Sigmoid colon (tissue), 7 donors: ENCODE measurements at places on chromosomes 12 and 14. TPM values are rescaled to one million over a fixed set of nuclear protein-coding genes. Genes with fewer than 3 reads are reported as not detected.
A peak's percentile ranks its signal among the peaks of the same experiment; 100 is the strongest.

DNA sequence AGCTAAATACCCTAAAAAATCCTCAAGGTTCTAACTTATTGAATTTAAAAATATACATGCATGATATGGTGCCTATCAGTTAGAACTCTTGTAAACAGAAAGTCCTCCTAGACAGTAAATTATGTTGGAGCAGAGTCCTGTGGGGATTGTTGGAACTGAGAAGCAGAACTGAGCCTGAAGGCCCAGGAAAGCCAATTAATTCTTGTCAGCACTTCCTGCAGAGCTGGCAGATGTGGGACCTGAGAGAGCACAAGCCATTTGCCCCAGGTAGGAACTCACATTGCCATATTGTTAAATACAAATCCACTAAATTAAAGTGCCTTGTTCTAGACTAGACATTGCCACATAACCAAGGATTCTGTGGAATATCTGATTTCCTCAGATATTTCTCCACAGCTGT, 117.1 kb downstream of the RTN1 start:
- no peak for DNase-seq

The TAS2R50 gene
- total RNA-seq = 2.5 TPM

DNA sequence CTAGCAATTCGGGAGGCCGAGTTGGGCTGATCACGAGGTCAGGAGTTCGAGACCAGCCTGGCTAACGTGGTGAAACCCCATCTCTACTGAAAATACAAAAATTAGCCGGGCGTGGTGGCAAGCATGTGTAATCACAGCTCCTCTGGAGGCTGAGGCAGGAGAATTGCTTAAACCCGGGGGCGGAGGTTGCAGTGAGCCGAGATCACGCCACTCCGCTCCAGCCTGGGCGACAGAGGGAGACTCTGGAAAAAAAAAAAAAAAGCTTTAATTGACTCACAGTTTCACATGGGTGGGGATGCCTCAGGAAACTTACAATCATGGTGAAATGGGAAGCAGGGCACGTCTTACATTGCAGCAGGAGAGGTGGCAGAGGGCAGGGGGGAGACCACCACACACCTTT, 30.6 kb upstream of the SLC2A3 start:
- no peak for DNase-seq

The PLXNC1 gene
- total RNA-seq = 9.6 TPM

DNA sequence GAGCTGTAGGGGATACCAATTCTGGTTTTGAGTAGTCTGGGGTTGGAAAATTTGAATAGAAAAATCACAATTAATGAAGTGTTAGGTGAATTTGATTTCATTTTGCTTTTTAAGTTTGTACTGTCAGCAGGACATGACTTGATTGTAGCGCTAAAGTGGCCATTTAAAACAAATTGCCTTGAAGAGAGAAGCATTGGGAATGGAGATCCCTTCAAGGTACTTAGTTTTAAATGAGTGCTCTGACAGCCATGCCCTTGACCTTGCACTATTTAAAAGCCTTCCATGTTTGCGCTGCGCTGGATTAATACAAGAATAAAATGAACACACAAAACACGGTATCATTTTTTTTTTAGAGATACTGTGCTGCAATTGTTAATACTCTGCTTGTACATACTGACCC, 345.9 kb downstream of the NAV3 start:
- no peak for DNase-seq

DNA sequence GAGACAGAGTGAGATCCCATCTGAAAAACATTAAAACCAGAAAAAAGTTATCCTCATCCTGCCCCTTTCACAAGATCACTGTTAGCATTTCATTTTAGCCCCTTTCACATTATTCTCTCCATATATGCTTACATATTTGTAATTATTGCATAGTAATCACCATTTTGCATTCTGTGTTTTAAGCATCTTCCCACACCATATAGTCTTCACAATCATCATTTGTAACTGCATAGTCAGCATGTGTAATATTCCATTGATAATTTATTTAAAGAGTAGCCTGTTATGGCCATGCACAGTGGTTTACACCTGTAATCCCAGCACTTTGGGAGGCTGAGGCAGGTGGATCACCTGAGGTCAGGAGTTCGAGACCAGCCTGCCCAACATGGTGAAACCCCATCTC, 11.8 kb downstream of the PAPLN start:
- DNase-seq = no peak

The AICDA gene
- not detected for total RNA-seq

GRCh38 chr12:111110556-111110955, 190.2 kb upstream of the MYL2 start:
- no peak for DNase-seq

- DNase-seq = no peak
Measured at GRCh38 chr14:102066041-102066451, 20.8 kb downstream of the HSP90AA1 start.

DNA sequence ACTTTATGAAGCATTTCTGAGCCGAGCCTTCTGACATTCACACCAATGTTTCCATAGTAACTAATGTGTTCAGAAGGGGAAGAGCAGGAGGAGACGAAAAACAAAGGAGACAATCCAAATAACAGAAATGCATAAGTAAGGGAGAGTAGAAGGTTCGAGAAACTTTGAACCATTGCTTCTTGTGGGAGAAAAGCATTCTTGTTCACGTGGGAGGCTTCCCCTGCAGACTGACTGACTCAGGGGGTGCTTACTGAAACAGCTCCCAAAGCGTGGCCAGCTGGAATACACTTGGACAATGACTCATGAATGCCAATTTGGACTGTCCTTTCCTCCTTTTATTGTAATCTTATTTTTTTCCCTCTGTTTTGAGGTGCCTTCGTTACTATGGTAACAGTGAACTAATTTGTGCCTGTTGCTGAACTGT, 73.9 kb downstream of the NEDD1 start:
- no peak for DNase-seq

- no peak for DNase-seq
Measured at GRCh38 chr14:21382095-21382494, 1.7 kb downstream of the SUPT16H start.

GRCh38 chr12:6235906-6236640, 35.9 kb downstream of the CD9 start:
- peak; percentile 53 for DNase-seq

GRCh38 chr12:90303771-90304170, 595.1 kb upstream of the ATP2B1 start:
- DNase-seq = no peak

The CLEC2A gene
- total RNA-seq = not detected

The SRSF9 gene
- 55.1 TPM for total RNA-seq

The TCL1B gene
- total RNA-seq = not detected

The ABCC9 gene
- total RNA-seq = 35.7 TPM

DNA sequence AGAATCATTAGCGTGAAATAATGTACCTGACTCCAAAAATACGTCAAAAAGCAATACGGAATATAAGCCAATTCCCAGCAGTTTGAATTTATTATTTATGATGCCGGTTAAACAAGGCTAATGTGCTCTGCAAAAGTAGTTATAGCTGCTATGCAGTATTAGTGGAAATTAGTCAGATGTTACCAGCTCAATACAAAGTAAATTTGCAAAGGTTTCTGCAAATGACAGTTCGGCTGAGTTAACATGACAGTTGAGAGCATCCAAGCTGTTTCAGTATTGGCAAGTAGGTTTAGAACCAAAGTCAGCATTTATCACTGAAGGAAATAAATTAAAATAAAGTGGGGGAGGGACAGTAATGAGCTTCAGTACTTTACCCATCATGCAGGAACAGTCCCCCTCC, 1665.8 kb upstream of the FLRT2 start:
- DNase-seq = no peak

- no peak for DNase-seq
Measured at GRCh38 chr14:37198273-37198598, 499 bp downstream of the MIPOL1 start.

- peak; percentile 76 for DNase-seq
Measured at GRCh38 chr12:121713257-121713777, 765 bp downstream of the TMEM120B start.

DNA sequence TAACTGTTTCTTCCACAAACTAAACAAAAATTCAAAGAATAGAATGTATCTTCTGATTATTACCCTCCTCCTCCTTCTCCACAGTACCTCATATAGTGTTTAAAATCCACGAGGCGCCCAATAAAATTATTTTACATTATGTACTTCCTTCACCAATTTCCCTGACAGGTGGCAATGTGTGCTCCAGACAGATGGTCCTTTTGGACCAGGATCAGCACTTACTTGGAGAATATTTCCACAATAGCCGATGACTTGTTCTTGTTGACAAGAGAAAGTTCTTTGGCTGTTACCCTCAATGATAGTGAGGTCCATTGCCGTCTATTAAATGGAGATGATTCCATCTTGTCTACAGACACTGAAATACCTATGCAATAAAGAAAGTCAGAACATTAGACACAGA, 34.9 kb downstream of the LIMA1 start:
- no peak for DNase-seq

DNA sequence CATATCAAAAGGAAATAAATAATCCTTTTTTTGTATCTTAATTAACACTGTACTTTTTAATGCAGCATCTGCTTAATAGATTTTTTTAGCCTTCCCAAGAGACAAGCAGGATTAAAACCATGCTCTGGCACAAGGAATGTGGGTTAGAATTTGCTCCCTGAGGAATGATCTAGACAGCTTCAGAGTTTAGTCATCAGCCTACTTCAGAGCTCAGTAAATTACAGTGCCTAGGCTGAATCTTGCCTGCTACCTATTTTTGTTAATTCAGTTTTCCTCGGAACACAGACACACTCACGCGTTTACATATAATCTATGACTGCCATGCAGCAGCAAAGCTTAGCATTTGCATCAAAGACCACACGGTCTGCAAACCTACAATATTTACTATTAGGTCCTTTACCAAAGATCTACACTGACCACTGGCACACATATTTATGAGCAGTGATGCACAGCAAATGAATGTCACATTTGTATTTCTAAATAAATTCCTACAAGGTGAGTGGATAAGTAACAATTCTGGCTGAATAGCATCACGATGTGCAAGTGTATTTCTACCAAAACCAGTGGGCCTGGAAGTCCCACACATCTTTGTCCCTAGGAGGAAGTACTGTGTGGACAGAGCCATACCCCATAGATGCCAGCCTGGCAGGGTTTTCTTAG, 309.8 kb upstream of the TMEM132C start:
- DNase-seq = no peak

DNA sequence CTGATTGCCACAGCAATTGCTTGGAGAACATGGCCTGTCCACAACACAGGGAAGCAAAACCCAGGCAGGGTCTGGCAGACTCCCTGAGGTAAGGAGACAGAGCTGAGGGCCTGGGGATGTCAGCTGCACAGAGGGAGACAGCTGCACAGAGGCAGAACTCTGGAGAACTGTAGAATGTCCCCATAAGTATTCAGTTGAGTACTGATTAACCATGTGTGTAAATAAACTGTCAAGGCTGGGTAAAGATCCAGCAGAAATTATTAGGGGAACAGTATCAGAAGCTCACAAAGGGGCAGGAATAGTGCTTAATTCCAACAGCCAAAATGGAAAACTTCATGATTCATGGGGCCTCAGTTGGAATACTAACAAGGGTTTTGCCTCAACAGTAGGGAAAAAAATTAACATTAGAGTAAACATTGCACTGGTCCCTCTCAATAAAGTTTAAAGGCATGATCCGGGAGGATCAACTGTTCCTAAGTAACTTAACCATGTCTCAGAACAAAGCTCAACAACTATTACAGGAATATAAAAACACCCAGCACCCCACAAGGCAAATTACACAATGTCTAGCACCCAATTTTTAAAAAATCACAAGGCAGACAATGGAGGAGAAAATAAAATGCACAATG, 201.3 kb upstream of the RASSF8 start:
- no peak for DNase-seq

- no peak for DNase-seq
Measured at GRCh38 chr14:62631176-62631575, 414.1 kb downstream of the KCNH5 start.

GRCh38 chr12:32270818-32271710, 128.3 kb upstream of the FGD4 start:
- no peak for DNase-seq

The NAV3 gene
- 6.9 TPM for total RNA-seq

- DNase-seq = no peak
Measured at GRCh38 chr12:72323881-72324280, 51.7 kb downstream of the TRHDE start.

The SERPINA4 gene
- total RNA-seq = not detected

DNA sequence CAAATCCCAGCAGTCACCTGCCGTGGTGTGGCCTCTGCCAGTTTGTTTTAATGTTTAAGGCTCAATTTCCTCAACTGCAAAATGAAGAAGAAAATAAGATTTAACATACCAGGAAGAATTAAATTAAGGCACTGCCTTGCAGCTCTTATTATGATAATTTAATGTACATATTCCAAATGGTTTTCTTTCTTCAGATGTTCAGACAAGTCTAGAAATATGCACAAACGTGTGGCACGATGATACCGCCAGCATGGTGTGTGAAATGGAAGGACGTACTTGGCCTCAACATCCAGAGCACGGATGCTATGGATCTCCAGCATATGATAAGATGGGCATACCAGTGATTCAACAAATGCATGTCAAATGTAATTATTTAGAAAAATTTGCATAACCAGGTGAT, 959.4 kb upstream of the TMEM132C start:
- DNase-seq = no peak

The CDKN3 gene
- total RNA-seq = 2.4 TPM

GRCh38 chr14:68757618-68758081, 35.2 kb downstream of the ZFP36L1 start:
- peak; percentile 75 for DNase-seq

- DNase-seq = no peak
Measured at GRCh38 chr12:89166121-89166520, 186.2 kb downstream of the DUSP6 start.

- DNase-seq = no peak
Measured at GRCh38 chr14:21924479-21924878, 250.9 kb upstream of the OR4E1 start.

DNA sequence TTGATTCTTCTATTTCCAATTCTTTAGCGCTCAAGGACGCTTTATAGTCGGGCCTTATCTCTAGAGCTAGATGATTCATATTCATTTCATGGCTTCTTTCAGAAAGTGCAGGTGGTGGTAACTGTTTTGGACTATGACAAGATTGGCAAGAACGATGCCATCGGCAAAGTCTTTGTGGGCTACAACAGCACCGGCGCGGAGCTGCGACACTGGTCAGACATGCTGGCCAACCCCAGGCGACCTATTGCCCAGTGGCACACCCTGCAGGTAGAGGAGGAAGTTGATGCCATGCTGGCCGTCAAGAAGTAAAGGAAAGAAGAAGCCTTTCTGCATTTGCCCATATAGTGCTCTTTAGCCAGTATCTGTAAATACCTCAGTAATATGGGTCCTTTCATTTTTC, 241.9 kb downstream of the PAWR start:
- peak; percentile 61 for DNase-seq

- no peak for DNase-seq
Measured at GRCh38 chr12:2114071-2114470, 61.3 kb downstream of the CACNA1C start.

GRCh38 chr14:83825843-83826242, 1704.1 kb upstream of the FLRT2 start:
- DNase-seq = no peak

- DNase-seq = no peak
Measured at GRCh38 chr14:89621009-89621421, 204.0 kb upstream of the FOXN3 start.
